Posterior vena cava (tissue), 2 donors: ENCODE measurements at places on chromosomes 12 and 14.

GRCh38 chr12:51198568-51199365 is 19.1 kb downstream of the POU6F1 start:
- DNase-seq = peak; percentile 68

GRCh38 chr14:55419663-55420062 is 8.0 kb upstream of the ATG14 start:
- no peak for DNase-seq

GRCh38 chr12:12018454-12018853 is 52.3 kb upstream of the BCL2L14 start:
- no peak for DNase-seq

DNA sequence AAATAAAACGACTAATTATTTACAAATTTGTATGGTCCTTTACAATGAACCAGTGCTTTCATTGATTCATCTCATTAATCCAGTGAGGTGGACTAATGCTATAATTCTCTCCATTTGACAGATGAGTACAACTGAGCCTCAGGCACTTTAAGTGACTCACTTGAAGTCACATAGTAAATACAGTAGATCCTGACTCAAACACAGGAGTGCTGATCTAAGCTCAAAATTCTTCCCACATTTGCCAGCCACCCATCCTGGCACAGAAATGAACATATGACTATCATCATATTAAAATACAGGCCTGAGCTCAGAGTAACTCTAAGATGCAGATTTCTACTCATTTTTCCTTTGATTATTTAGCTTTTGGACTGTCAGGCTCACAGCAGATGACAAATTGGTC is 30.6 kb downstream of the SLC16A7 start:
- DNase-seq = no peak

GRCh38 chr12:28130625-28131598 is 59.3 kb upstream of the CCDC91 start:
- DNase-seq = no peak

GRCh38 chr14:96797582-96798349 is 584 bp downstream of the VRK1 start:
- peak; percentile 66 for DNase-seq

DNA sequence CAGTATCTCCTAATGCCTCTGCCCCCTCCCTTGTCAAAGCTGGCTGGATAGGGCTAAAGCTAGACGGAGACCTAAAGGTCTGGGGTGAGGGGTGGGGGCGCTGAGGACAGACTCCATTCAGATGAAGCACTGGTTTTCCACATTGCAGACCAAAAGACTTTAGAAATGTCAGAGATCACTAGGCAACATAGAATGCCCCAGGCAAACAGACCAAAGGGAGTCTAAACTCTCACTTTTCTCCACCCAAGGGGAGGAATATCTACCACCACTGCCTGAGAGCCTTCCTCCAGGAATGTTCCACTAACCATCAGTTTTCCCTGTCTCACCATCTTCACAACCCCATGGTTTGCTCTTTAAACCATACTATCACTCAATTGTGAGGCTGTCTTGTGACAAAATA is 106.9 kb upstream of the KRAS start:
- no peak for DNase-seq

DNA sequence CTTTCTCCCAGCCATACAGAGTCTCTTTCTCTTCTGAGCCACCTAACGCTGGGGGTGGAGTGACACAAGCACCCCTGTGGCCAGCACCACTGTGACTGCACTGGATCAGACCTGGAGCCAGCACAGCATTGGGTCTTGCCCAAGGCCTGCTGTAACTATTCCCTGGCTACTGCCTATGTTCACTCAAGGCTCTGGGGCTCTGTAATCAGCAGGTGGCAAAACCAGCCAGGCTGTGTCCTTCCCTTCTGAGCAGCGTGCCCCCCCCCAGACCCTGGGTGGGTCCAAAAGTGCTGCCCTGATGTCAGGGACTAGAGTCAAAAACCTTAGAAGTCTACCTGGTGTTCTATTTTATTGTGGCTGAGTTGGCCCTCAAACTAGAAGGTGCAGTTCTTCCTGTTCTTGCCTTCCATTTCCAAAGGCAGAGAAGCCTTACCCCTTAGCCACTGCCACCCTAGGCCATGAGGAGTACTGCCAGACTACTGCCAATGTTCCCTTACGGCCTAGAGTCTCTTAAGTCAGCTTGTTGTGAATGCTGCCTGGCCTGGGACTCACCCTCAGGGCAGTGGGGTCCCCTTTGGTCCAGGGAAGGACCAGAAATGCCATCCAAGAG is 49.9 kb downstream of the PELI2 start:
- DNase-seq = no peak
